ENCODE measurements at places on chromosomes 6 and 20. TPM values are rescaled to one million over a fixed set of nuclear protein-coding genes. Genes with fewer than 3 reads are reported as not detected.

Gene PNLDC1
- not detected for total RNA-seq

Gene ZNF165
- 1.1 TPM for total RNA-seq

Gene RNGTT
- 12.1 TPM for total RNA-seq

Gene CD83
- 1.1 TPM for total RNA-seq

Gene GRM1
- total RNA-seq = 0.25 TPM

Gene BACH2
- 4.4 TPM for total RNA-seq

Gene KIF6
- total RNA-seq = 1.3 TPM

Gene HRH3
- not detected for total RNA-seq

Gene KCNK5
- total RNA-seq = 0.16 TPM

Gene STAU1
- 55.6 TPM for total RNA-seq

Gene IPCEF1
- 0.51 TPM for total RNA-seq

Gene PFDN6
- 39.6 TPM for total RNA-seq

Gene MED20
- 26.2 TPM for total RNA-seq

Gene CHD6
- 9.0 TPM for total RNA-seq

All from mesangial cell (primary cell).